Fibroblast of skin of left quadriceps (primary cell): ENCODE measurements at places on chromosomes 2 and 18.

DNA sequence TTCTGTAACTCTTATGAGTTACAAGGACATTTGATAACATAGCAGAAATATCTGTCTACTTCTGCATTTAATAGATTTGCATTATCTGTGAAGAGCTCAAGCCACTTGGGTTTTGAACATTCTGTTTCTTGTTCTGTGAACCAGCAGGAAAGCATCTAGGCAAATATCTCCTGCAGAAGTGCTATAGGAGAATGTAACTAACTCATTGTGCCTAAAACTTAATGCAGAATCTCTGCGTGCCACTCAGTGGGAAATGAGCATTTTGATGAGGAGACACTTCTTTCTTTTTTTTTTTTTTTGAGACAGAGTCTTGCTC lies 63.5 kb downstream of the MYOM1 start:
- DNase-seq = no peak

DNA sequence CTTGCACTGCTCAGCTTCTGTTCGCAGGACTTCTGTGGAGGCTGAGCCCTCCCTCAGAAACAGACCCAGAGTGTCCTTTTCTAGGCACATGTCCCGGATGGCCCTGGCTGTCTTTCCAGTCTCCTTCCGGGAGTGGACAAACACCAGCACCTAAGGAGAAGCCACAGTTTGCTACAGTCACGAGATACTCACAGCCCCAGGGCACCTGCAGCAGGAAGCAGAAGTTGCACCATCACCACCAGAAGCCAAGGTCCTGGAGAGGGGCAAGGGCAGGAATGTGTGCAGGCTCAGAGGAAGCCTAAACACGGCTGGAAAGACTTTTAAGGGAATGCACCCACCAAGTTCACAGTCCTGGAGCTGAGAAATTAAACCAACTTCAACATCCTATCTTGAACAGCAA lies 13.6 kb downstream of the SNRNP200 start:
- no peak for DNase-seq

GRCh38 chr2:218501665-218502064 lies 66.5 kb downstream of the USP37 start:
- peak; percentile 13 for DNase-seq

- DNase-seq = no peak
Measured at GRCh38 chr2:1997409-1997808, 253.1 kb upstream of the PXDN start.

DNA sequence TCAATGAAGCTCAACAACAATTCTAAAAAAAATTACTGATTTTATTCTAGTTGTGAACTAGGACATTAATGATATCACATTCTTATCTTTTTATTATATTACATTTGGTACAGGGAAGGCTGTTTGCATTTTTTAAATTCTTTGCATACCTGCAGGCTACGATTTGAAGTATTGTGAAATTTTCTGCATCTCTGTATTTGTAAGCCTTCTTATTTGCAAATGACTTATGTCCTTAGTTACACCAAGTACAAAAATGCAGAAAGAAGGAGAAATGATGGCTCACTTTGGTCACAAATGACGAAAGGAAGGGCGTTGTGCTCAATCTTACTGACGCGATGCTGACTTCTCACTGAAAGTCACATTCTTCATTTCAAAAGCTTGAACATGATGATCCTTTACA lies 227.5 kb upstream of the SOX11 start:
- no peak for DNase-seq

DNA sequence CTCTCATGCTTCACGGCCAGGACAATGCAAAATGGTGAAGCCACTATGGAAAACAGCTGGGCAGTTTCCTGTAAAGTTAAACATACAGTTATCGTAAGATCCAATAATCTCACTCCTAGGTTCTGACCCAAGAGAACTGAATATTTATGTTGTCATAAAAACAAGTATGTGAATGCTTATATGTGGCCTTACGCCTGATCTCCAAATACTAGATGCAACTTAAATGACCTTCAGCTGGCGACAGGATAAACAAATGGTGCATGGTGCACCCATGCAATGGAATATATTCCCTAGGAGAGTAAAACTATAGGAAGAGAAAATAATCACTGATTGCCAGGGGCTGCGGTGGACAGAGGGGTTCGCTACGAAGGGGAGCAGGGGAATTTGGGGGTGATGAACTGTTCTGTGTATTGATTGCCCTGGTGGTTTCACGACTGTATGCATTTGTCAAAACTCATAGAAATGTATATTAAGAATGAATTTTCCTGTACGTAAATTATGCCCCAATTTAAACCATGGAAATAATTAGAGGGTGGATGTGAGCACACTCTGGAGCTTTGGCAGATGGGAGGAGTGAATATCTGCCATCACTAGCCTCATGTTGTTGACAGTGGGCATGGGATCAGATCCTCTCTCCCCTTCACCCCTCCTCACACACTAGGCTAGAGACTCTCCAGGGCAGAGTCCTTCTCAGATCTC lies 100.8 kb upstream of the MYCN start:
- DNase-seq = no peak

DNA sequence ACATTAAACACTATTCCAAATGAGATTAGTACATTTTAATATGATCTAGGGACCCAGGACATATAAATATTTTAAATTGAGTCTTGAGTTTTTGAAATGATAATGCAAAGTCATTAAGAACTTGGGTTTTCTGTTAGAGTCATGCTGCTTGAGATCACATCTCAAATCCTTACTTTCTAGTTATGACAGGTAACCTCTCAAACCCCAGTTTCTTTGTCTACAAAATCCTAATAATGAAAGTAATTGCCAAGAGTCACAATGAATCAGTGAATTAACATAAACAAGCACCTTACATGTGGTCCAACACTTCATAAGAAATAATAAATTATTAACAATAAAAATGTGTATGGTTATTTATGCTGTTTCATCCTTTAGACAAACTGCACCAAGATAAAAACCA lies 607.6 kb downstream of the LRP1B start:
- DNase-seq = no peak

GRCh38 chr18:35489913-35490490 lies 7.8 kb downstream of the INO80C start:
- DNase-seq = no peak

DNA sequence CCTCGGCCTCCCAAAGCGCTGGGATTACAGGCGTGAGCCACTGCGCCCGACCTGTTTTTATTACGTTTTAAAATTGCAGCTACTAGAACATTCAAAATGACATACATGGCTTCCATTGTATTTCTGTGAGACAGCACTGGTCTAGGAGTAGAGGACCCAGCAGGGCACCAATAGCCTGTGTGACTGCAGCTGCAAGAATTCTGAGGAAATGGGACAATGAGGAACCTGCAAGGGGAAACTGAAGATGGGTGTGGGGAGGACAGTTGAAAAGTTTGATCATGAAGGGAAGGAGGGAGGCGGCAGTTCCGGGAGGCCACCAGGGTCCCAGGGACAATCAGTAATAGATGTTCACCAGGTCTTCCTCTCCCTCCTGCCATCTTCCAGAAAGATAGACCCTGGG lies 13.9 kb upstream of the DNPEP start:
- no peak for DNase-seq

GRCh38 chr18:45104049-45104395 lies 423.3 kb downstream of the SETBP1 start:
- DNase-seq = no peak

DNA sequence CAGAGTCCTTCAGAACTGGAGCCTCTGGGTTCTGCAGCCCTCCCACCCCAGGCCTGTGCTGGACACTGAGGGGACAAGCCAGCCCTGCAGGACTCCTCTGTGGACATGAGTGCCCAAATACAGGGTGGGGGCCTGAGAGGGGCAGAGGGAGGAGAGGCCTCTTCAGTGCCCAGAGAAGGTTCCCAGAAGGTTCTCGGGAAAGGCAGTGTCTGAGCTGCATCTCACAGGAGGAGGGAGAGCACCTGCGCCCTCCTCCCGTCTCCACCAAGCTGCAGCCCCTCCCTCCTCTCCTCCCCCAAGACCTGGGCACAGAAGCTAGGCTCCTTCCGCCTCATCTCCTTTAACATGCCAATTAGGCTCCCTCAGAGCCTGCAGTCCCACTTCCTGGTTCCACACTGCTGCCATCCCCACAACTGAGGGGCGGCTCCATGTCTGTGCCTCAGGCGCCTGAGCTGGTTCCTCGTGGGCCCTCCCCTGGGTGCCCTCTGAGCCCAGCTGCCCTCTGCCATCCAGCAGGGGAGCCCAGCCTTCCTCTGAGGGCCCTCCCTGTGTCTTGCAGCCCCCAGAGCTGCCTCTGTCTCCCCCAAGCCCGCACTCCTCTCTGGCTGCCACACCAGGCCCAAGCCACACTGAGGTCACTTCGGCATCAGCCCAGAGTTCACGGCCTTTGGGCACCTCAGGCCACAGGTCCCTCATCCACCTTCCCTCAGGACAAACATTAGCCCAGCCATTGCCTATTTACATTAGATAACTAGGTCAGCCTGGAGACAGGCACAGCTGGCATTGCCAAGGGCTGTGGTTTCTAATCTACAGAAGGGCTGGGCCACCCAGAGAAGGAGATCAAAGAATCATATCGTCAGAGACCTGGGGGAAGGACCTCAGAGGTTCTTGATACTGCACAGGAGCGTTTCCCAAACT lies 28.9 kb downstream of the KCNK3 start:
- DNase-seq = no peak

DNA sequence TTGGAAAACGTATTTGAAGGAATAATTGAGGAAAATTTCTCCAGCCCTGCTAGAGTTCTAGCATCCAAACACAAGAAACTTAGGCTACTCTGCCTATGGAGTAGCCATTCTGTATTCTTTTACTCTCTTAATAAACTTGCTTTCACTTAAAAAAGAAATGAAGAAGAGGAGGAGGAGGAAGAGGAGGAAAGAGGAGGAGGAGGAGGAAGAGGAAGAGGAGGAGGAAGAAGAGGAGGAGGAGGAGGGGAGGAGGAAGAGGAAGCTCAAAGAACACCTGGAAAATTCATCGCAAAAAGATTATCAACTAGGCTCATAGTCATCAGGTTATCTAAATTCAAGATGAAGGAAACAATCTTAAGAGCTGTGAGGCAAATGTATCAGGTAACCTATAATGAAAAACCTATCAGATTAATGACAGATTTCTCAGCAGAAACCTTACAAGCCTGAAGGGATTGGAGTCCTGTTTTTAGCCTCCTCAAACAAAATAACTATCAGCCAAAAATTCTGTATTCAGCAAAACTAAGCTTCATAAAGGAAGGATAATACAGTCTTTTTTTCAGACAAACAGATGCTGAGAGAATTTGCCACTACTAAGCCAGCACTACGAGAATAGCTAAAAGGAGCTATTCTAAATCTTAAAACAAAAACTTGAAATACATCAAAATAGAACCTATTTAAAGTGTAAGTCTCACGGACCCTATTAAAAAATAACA lies 56.2 kb upstream of the DSC1 start:
- no peak for DNase-seq

DNA sequence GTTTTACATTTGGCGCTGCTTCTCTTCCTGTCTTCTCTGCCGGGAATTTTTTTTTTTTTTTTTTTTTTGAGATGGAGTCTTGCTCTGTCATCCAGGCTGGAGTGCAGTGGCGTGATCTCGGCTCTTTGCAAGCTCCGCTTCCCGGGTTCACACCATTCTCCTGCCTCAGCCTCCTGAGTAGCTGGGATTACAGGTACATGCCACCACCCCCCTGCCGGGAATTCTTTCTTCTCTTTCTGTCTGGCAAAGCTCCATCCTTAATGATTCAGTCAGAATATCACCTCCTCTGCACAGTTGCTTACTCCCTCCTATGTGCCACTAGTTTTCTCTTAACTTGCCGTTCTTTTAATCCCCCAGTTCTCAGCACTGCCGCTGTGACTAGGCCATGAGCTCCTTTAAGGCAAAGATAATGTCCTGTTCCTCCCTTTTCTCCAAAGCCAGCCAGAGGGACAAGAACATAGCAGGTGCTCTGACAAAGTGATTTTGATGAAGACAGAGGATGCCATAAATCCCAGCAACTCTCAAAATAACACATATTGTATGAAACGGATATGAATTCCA lies 112.1 kb upstream of the LRATD1 start:
- DNase-seq = no peak

DNA sequence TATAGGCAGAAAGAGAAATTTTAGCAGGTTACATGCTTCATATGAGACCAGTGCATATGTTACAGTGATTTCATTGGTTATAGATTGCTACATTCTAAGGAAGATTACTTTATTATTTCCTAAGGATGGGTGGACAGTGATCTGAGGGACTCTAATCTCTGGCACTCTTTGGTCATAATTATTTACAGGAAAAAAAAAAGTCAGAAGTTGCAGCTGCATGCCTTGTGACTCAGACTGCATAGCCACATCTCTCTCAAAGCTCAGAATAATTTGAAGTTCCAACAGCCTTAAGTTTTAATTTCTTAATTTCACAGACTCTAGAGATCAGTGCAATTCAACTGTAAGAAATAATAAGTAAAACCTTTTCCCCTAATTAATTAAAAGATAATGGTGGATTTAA lies 27.1 kb upstream of the BARD1 start:
- DNase-seq = no peak

- DNase-seq = no peak
Measured at GRCh38 chr18:73893880-73894279, 253.8 kb downstream of the FBXO15 start.
